Inflammatory macrophage treated with lipopolysaccharide for 1 hour (primary cell): ENCODE measurements at places on chromosomes 2 and 18.

DNA sequence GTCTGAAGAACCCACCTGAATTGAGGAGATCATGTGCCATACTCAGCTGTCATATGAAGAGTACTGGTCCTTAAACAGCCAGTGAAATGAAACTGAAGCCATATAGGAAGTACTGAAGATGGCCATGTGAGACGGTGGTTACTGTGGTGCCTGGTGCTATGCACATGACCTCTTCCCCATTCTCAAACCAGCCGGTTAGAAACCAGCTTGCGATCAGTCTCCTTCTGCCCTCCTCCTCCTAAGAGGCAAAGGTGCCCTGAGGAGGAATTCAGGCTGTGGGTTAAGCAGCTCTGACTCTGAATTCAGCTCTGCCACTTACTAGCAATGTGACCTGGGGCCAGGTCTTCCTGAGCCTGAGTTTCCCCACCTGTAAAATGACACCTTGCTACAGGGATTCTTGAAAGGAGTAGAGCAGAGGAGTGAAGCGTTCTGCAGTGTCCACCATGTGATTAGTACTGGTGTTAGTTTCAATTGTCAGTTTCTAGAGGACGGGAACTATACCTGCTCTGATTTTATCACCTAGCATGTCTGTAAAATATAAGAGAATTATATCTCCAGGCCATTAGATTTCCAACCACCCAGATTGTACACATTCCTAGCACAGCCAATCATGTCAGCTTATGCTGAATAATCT is 5.1 kb downstream of the FECH start:
- peak; percentile 67 for DNase-seq

GRCh38 chr2:221517146-221517695 is 54.9 kb downstream of the EPHA4 start:
- DNase-seq: no peak

- no peak for DNase-seq
Measured at GRCh38 chr2:143909577-143910353, 610.2 kb downstream of the ZEB2 start.

- DNase-seq: no peak
Measured at GRCh38 chr18:21433436-21433835, 167.1 kb downstream of the ESCO1 start.

- no peak for DNase-seq
Measured at GRCh38 chr18:8333961-8334360, 275.3 kb upstream of the RAB12 start.

- no peak for DNase-seq
Measured at GRCh38 chr2:104434318-104434792, 419.6 kb upstream of the POU3F3 start.

GRCh38 chr2:219229305-219230058 is at the start of the genes ANKZF1 and ATG9A:
Gene ANKZF1 (plus strand): TSS chr2:219229806. CDS start chr2:219230258, 452 bp downstream.
Gene ATG9A (minus strand): TSS chr2:219229636. CDS start chr2:219228024, 1,612 bp downstream.
- peak; percentile 99 for DNase-seq

DNA sequence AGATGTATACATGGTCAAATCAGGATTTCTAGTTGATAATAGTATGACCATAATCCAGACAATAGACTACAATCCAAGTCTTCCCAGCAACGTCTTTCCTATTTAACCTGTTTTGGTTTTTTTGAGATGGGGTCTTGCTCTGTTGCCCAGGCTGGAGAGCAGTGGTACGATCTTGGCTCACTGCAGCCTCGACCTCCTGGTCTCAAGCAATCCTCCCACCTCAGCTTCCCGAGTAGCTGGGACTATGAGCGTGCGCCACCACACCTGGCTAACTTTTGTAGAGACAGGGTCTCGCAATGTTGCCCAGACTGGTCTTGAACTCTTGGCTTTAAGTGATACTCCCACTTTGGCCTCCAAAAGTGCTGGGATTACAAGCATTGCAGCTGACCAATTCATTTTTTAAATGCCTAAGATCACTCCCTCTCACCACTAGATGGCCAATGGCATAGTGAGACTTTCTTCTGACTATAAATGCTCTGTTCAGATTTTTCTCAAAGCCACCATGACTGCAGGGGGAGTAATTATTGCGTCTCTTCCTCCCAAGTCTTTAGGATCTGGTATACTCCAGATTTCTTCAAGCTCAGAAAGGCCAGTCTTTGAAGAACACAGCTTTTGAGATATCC is 47.6 kb downstream of the HNRNPLL start:
- DNase-seq: no peak

DNA sequence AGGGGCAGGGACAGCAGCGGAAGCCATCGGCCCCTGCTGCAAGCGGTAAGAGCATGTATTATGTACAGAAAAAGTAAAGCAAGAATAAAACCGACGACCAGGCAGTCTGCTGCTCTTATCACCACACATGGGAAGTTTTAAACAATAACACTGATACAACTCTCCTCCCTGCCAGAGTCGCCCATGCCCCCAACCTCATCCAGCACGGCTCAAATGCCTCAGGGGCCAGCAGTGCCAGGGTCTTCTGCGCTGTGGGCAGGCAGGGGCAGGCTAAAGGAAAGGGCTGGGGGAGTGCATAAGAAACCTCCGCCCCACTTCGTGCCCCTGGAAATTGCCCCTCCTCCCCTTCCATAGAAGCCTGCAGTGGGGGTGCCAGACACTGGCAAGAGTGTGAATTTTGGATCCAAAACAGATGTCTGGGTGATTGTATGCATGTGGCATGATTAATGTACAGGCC is 10.1 kb downstream of the TEX51 start:
- DNase-seq: no peak

GRCh38 chr2:70009762-70010575 is 48.5 kb upstream of the ASPRV1 start:
- DNase-seq: peak; percentile 58

GRCh38 chr2:26700078-26700477 is 7.6 kb downstream of the KCNK3 start:
- no peak for DNase-seq

DNA sequence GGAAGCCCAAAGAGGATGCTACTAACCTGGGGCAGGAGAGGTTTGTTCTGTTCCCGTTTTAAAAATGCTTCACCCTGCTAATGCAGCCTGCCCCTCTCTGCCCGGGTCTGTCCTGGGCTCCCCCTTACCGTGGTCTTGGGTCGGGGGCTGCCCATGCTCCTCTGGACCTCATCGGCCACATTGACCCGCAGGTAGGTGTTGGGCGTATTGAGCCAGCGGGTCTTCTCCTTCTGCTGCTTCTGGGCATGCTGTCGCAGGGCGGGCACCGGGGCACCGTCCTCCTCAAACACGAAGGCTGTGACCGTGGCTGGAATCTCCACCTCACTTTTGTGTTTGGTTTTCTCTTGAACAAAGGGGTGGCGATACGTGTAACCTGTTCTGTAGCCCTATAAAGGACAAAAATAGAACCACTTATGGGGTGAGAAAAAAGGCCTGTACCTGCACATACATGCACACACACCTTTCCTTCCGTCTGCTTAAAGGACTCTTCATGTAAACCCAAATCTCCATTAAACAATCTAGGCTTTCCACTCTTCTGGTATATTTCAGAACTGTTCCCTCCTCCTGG is 89.3 kb downstream of the ADD2 start:
- no peak for DNase-seq

DNA sequence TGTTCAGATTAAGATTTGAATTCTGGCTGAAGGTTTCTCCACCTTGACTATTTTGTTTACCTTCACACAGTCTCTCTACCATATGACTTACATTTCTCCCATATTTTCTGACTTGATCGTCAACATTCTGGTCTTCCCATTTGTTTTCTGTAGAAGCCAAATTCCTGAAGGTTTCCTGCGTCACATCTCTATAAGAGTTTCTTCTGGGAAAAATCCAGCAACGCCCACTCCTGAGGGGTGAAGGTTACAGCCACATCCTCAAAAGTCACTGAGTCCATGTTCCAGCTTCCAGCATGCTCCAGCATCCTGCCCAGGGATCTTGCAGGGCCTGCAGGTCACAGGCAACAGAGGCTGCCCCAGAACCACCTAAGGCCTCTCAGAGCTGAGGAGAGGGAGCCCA is 47.5 kb downstream of the NBEAL1 start:
- no peak for DNase-seq

GRCh38 chr2:128449226-128450061 is 130.8 kb upstream of the HS6ST1 start:
- no peak for DNase-seq

DNA sequence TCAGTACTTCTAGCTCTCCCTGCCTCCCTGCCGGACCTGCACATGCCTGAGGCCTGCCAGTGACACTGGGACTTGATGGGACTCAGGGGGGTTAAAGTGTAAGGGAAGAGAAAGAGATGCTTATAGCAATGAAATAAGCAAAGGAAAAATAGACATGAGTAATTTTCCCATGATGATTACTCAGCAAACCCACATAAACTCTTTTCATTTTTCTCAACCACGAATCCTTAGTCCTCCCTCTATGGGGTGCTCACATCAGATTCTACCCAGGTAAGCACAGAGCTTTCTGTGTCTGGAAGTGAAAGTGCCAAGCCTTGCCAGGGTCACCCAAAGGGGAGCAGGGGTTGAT is 44.8 kb upstream of the ANKRD62 start:
- DNase-seq: no peak

- DNase-seq: no peak
Measured at GRCh38 chr2:219684721-219685689, 57.6 kb downstream of the SLC4A3 start.

GRCh38 chr2:224033601-224034000 is 5.5 kb downstream of the SERPINE2 start:
- no peak for DNase-seq

DNA sequence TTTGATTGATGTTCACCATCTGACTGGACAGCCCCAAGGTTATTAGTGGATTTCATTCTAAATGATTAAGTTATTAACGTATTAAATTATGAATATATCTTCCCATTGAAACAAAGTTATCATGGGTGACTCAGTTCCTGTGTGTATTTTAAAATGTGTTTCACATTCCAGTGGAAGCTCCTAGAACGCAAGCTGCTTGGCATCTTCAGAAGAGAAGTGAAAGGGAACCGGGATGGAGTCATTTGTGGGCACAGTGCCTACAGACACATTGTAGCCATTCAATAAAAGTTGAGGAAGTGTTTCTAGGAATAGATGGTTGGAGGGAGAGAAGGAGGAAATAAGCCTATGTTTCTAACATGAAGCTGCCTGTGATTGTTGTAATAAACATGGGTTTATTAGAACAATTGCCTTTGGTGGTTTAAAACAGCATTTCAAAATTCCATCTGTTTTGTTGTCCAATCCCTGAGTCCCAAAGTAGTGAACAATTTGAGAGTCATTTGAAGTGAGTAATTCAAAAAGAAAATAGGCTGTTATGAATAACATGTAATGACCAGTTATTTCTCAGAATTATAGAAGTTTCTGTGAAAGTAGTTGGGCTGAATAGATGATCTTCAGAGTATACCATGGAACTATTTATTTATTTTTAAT is 143.5 kb downstream of the PKP4 start:
- DNase-seq: peak; percentile 46

DNA sequence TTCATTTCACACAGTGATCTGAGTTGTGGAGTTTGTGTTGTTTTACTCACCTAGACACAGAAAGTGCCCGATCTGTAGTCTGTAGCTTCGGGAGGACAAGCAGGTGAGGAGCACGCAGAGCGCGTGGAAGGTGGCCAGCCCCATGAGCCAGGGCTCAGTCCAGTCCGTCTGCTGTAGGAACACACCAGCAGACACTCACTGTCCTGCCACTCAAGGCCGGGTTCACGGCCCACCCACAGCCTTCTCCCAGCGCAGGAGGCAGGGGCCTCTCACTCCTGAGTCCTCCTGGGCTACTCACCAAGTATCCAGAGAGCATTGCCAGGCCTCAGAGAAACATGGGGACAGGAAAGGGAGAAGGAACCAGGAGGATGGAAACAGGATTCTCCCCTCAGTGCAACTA is 1.7 kb downstream of the TMEM18 start:
- no peak for DNase-seq

- no peak for DNase-seq
Measured at GRCh38 chr2:74668087-74668486, 14.0 kb downstream of the SEMA4F start.

DNA sequence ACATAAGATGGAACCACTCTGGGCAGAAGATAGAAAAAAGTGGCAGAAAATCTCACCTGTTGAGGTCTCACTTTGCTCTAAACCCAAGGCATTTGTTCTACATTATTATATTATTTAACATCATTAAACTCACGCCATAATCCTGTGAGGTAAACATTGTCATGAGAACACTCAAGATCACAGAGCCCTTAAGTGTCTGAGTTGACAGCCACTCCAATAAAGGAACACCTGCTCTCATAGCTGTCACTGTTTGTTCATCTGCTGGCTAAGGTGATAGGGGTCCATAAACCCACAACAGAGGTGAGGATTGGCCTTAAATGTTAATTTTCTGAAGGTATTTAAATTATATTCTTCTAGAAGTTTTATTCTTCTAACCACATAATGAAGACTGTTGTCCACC is 439.7 kb downstream of the RIT2 start:
- no peak for DNase-seq

DNA sequence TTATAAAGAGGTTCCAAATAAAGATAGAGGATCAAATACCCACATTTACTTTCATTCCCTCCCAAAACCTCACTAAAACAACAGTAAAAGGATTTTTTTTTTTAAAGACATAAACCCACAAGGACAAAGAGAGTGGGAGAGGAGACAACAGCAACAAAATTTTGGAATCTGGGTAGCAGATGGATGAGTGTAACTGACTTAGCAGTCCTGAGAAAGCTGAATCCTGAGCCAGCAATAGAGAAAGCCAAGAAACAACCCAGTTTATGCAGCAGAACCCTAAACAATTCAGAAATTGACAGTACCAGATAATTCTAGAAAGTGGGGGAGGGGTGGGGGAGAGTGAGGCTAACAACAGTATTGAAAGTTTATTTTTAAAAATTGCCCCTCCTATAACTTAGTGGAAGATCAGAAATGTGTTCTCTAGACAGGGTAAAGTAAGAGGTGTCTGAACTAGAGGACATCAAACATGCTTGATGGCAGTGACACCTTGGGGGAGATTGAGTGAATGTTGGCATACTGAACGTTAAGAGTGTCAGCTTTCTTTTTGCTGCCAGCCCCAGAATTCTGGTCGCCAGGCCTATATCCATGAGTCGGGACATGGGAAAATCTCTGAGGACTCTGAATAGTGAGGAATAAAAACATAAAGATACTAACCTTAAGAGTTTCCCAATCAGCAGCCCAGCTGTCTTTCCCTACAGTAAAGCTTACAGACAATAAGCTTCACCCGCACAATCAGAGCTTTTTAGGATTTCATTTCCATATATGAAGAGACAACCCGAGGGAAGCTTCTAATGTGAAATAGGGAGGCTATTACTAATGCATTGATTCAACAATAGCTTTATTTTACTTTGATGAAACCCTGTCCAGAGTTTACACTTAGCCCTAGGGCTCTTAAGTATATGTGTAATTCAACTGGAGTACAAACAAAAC is 128.0 kb upstream of the ALPP start:
- no peak for DNase-seq

- no peak for DNase-seq
Measured at GRCh38 chr2:212530991-212531390, 7.6 kb downstream of the ERBB4 start.
